ENCODE measurements at places on chromosomes 5 and 9. TPM values are rescaled to one million over a fixed set of nuclear protein-coding genes. Genes with fewer than 3 reads are reported as not detected.

The MSANTD3 gene
- total RNA-seq = 20.4 TPM

The FOXD4L6 gene
- total RNA-seq = not detected

GRCh38 chr9:92501671-92502393, 19.5 kb upstream of the ASPN start:
- DNase-seq = no peak

DNA sequence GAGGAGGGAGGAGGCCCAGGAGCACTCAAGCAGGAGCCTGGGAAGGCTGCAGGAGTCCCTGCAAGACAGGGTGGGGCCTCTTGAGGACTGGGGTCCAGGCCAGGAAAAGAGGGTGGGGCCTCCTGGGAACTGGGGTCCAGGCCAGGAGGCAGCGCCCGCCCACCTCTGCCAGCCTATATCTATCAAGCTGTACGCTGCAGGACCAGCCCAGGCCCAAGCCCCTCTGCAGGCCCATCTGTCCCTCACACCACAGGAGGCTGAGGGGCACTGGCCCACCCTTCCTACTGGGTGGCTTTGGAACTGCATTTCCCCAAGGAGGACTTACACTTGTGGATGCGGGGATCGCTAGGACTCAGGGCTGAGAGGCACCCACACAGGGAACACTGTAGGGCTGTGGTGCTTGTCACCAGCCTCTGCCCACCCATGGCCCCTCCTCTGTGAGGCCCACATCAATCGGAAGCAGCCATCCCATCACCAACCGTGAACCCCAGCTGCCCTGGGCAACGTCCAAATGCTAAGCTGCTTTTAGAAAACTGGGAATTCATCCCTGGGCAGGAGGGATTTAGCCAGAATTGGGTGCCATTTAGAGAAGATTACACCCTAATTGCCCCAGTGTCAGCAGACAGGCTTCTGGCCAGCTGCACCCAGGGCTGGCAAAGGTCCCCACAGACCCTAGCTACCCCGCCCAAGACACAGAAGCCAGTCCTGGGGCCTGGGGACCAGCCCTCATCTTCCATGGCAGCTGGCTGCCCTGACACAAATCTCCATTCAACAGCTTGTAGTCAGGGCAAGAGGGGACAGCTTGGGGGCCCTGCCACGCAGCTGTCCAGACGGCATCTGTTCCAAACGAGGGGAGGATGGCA, 15.3 kb downstream of the BICD2 start:
- no peak for DNase-seq

GRCh38 chr5:160260006-160260775, 30.9 kb downstream of the FABP6 start:
- no peak for DNase-seq

DNA sequence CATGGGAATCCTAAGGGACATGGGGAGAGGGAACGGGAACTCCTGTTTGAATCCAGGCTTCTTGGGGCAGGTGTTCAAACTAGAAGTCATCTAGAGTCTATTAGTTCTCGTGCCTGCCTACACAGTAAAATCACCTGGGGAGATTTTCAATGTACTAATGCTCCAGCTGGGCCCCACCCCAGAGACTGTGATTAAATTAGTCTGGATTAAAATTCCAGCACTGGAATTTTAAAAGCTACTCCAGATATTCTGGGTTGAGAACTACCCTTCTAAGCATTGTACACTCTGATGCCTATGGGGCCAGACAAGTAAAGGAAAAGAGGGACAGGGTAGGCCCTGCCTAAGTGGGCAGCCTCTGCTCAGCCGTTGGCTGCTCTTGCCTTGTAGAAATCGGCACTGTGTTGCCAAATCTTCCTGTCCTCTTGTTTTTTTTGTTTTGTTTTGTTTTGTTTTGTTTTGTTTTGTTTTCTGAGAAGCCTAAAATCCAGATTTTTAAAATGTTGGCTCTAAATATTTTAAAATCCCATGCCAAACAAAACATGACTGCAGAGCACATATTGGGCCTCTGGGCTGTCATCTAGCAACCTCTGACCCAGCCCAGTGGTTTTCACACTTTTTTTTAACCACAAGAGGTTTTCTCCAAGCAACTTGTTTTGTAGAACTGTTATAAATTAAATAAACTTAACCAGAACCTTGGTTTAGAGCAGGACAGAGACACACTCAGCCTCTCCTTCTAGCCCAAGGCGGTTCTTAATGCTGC, 29.0 kb downstream of the ADRB2 start:
- no peak for DNase-seq

- no peak for DNase-seq
These were observed 44.8 kb downstream of the PAPPA start for GRCh38 chr9:116198344-116198743.
